ENCODE measurements at places on chromosomes 12 and 14. TPM values are rescaled to one million over a fixed set of nuclear protein-coding genes. Genes with fewer than 3 reads are reported as not detected.

The SLC6A13 gene
- total RNA-seq, result not detected

The KRT85 gene
- not detected for total RNA-seq

DNA sequence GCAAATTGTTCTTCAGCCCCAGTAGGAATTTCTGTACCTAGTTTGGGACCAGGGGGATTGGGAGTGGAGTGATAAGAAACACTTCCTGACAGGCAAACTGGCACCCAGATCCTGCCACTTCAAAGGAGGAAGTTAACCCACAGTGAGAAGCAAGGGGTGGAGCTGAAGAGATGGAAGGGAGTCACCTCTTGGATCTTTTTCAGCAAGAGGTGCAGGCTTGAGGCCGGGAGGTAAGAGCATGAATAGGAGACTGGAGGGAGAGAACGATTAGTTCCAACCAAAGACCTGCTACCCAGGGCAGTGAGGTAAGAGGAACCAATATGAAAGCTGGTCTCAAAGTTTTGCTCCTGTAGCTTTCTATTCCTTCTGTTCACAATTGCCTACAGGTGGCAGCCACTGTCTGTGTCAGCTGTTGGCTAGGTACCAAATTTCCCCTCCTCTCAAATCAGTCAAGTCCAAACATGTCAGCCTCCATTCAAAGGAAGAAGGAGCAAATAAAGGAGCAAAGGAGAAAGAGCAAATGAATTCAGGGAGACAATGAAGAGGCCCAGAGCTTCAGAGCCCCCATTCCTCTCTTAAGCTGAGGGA lies 14.9 kb upstream of the TAC3 start:
- DNase-seq, result no peak

- no peak for DNase-seq
These were observed 35.0 kb downstream of the GALNT9 start for GRCh38 chr12:132294121-132295034.

DNA sequence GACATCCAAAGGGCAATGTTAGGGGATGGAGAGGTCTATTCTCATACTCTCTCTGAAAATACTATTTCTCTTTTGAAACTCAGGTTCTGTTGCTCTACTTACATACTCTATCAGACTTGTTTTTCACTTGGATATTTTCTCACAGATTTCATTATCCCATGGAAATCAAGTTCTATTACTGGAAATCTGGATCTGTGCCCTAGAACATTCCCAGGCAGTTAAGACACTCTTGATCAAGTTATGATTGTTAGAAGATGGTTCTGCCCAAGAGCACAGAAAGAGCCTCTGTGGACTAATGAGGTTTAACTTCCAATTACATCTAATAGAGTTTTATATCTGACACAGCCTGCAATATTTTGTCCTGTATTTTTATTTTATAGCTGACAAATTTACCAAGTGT lies 591.0 kb upstream of the ATP2B1 start:
- DNase-seq, result no peak

GRCh38 chr12:122518908-122519307 lies 7.8 kb downstream of the RSRC2 start:
- peak; percentile 13 for DNase-seq

- no peak for DNase-seq
These were observed 70.3 kb downstream of the SLC15A4 start for GRCh38 chr12:128753438-128753837.

DNA sequence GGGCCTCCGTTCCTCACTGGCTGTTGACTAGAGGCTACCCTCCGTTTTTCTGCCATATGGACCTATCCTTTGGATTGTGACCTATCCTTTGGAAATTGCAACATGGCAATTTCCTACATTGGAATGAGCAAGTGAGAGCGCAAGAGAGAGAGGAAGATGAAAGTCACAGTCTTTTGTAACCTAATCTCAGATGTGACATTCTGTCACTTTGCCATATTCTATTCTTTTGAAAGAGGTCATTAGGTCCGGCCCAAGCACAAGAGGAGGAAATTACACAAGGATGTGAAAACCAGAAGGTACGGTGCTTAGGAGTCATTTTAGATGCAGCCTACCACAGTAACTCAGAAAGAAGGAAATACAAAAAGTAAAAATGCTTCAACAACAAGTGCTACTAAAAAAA lies 47.3 kb upstream of the SRP54 start:
- DNase-seq, result no peak

All from M059J (cell line).